ENCODE measurements at places on chromosomes 1 and 21.

DNA sequence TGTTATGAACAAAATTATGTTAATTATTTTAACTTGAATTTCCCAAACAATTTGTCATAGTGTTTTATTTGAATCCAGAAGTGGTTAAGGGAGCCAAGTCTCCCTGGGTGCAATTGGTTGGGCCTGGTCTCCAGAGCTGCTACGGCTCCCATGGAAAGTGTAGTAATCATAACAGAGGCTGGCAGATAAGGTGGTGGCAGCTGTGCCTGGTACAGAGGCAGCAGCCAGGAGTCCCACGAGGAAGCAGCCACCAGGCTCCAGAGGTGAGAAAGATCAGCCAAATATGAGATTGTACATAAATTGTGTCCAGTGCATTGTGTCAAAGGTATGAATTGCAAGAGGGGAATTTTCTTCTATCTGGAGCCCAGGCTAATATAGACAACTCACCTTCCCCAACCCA is 368.9 kb upstream of the PTBP2 start:
- no peak for ATAC-seq

DNA sequence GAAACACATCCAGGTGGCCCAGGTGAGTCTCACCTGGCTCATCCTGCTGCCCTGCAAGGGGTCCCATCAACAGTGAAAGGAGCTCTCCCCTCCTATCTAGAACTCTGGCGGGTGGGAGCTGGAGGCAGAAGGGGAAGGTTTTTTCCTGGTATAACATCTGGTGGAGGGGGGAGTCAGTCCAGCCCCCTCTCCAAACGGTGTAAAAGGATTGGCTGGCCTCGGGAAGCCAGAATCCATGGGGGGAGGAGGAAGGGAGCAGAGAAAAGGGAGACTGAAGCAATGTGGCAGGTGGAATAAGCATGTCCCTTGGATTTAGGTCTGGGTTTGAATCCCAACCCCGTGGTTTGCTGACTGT is 1.2 kb upstream of the CAMK2N1 start:
- no peak for ATAC-seq

DNA sequence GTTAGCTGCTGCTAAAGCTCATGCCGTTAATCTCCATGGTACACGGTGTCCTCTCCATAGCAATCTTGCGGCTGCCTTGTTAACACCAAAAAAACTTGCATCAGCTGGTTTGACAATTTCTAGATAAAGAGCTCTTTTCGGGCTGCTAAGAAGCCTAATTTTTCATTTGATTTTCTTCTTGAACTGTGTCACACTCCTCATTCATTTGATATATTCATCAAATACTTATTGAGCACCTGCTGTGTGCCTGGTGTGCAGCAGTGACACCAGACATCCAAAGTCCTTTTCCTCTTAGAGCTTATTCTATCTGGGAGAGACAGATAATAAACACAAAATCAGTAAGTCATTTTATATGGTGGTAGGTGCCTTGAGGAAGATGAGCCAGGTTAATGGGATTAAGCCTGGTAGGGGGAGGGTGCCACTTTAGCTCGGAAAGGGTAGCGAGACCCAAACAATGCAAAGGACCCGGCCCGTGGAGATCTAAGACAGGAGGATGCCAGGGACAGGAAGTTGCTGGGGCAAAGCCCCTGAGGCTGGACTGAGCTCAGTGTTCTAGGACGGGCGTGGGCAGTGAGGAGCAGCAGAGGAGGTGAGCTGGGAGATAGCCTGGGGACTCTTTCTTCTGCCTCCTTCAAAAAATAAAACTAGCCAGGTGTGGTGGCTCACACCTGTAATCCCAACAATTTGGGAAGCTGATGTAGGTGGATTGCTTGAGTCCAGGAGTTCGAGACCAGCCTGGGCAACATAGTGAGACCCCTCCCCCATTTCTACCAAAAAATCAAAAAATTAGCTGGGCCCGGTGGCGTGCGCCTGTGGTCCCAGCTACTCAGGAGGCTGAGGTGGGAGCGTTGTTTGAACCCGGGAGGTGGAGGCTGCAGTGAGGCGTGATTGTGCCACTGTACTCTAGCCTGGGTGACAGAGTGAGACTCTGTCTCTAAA is 50.7 kb upstream of the LGALS8 start:
- no peak for ATAC-seq

DNA sequence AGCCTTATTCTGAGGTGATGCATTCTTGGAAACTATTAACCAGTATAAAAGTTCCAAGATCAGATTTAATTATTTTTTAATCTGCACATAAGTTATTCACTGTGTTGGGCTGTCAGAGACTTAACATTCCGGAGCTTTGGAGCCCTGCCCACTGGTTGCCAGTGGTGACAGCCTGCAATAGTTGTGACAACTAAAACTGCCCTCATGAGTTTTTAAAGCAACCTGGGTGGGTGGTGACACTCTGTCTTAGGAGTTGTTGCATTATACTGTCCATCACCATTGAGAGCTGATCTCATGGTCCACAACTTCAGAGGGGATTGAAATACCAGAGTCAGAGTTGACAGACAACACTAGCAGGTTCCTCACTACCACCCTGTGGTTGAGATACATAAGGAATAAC is 653.9 kb upstream of the USP24 start:
- no peak for ATAC-seq

DNA sequence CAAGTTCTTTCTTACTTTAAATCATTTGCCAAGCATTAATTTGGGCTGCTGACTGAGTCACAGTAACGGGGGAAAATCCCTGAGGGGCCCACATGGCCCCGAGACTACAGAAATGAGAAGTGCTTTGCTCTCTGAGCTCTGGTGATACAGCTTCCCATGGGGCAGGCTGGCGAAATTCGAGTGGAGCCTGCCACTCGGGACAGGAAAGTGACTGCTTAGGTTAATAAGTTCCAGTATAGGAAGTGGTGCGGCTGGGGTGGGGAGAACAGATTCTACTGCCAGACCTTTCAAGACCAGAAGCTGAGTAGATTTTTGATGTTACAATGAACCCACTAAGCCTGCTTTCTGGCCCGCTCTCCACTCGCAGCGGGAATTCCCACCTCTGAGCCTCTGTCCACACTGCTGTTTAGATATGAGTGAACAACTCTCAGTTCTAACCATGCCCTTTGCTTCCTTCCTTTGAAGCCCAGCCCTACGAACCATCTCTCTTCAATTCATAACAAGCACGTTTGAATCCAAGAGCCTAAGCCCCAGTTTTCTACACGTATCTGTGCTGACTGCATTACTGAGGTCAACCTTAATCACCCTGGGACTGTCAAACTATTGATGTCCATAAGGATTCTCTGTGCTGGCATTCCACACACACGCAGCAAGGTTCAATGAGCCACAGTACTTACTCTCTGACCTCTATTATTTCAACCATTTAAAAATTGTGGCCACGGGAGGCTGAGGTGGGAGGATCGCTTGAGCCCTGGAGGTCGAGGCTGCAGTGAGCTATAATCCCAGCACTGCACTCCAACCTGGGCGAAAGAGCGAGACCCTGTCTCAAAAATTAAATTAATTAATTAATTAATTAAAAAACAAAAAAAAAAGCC is 9.6 kb downstream of the ZBTB17 start:
- peak; percentile 82 for ATAC-seq

DNA sequence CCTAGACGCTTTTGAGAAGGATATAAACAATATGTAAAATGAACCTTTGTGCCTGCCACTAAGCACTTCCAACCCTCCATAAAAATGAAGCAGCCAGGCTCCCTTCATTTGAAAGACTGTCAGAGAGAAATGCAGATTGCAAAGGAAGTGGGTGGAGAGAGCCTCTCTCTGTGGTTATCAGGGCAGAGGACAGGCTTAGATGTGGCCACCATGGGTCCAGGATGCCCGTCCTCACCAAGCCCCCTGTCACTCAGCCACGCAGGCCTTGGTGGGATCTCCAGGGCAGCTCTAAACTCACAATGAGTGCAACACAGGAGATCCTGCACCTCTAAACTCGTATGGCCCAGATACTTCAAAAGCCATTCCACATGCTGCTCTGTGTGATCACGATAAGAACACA is 37.9 kb downstream of the TMPRSS2 start:
- ATAC-seq = no peak

DNA sequence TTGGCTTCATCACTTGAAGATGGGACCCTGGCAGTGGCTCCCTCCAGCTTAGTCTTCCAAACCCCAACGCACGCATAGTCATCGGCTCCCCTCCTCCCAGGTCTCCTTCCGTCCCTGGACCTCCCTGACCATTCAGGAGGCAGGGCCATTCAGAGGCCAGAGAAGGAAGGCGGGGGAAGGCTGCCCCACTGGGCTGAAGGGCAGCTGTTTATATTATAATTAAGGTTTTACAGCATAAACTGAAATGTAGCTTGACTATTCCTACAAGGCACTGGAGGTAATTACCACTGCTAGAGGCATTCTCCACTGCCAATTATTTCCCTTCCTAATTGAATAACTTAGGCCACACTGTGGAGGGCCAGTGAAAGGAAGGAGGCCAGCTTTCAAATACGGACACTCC is 170.6 kb upstream of the PROX1 start:
- no peak for ATAC-seq

GRCh38 chr1:236869911-236870310 is 74.8 kb downstream of the MTR start:
- no peak for ATAC-seq

GRCh38 chr1:156065212-156065611 is 4.3 kb downstream of the RAB25 start:
- no peak for ATAC-seq

- ATAC-seq = no peak
These were observed 65.7 kb downstream of the TLR5 start for GRCh38 chr1:223077247-223077833.

GRCh38 chr1:36062315-36062714 is 21.6 kb upstream of the TEKT2 start:
- no peak for ATAC-seq

DNA sequence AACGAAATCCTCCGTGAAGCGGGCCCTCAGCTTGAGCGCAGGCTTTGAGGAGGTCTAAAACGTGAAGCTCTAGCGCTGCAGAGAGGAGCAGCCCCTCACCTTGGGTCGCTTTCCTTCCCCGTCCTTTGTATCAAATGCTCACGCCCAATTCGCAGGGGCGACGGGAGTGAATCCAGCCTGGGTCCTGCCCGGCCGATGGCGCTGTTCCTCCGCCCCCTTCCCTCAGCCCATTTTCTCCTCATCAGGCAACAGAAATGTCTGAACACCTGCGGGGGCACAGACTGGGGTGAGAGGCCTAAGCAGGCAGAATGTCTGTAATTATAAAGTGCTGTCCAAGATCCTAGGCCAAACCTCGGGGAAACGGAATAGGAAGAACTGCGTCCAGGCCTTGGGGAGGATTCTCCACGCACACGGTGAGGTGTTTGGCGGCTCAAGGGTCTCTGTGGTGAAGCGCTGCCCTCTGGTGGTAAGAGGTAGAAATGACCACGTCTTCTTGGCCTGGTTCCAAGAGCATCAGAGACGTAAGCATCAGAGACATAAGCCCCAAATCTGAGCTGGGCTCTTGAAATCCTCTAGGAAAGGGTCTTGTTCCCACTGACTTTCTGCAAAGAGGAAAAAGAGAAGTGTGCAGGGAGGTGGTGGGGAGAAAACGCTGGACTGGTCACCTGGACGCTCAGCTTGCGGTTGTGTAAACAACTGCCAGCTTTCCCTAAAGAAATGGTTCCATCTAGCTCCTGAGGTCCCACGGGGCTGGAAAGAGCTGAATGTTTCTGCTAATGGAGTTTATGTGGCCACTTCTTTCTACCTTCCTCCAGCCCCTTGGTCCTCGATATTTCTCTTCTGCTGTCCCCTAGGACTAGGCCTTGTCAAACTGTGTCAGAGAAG is 92.1 kb upstream of the CD53 start:
- ATAC-seq = peak; percentile 65

DNA sequence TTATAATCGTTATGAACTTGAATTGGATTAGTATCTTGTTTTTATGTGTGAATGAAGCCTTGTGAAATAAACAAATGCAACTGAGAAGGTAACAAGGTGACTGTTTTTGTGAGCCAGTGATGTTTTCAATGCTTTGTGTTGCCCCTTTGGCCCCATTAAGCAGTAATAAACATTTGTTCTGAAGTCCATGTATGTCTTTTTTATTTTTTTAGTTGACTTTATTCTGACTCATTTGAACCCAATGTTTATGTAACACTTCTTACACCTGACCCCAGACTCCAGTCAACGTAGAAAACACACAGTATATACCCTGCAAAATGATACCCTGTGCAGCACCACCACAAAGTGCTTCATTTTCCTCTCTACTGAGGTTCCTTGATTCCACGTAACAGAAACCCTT is 4.6 kb upstream of the CACYBP start:
- no peak for ATAC-seq

- ATAC-seq = no peak
These were observed 45.3 kb downstream of the PUM1 start for GRCh38 chr1:31020007-31020790.

DNA sequence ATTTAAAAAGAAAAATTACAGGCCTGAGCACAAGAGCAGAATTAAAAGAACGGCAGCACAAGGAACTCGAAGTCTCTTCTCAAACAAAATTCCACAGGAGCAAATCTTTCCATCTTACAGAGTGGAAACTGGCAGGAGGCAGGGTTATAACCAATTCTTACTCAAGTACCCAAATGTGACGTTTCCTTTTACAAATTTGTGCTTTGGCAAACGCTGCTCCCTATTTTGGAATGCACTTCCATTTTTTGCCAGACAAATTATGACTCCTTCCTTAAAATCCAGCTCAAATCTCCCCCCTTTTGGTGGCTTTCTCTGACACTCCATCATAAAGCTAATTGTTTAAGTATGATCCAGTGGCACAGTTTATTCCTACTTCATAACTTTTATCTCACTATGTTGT is 7.8 kb downstream of the ERI3 start:
- ATAC-seq = no peak

GRCh38 chr1:89350298-89350697 is 13.6 kb upstream of the GBP6 start:
- ATAC-seq = peak; percentile 34

GRCh38 chr1:50704126-50704525 is 255.9 kb downstream of the FAF1 start:
- no peak for ATAC-seq

GRCh38 chr1:164689672-164690511 is 130.9 kb downstream of the PBX1 start:
- ATAC-seq = no peak

DNA sequence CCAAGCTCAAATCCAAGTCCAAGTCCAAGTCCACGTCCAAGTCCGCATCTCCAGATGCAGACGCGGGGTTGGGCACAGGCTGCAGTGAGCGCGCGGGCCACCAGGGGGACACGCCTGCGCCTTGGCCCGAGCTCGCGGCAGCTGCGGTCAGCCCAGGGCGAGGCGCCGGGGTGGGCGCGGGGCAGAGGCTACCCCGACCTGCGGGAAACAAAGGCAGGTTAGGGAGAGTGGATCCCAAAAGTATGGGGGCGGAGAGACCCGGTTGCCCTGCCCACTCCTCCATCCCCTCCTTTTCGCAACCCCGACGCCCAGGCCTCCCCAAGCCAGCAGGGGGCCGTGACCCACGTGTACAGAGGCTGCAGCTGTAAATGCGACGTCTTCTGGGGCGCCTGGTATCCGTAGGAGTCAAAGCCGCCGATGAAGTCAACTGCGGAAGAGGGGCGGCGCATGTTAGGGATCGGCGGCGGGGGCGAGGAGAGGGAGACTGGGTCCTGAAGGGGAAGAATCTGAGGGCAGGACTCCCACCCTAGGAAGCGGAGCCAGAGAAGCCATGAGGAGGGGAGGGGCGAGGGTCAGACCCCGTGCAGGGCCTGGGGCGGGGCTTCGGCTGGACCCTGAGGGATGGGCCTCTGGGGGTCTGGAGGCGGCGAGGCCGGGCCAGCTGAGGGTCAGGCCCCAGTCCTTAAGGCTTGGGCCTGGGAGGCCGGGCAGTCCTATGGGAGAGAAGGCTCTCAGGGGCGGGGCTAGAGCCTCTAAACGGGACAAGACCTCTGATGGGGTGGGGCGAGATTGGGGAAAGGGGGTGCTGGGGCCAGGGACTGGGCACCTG is 58.0 kb downstream of the NKAIN1 start:
- ATAC-seq = peak; percentile 47
